ENCODE measurements at places on chromosomes 7 and 10.

GRCh38 chr7:18552316-18552916 is 56.9 kb downstream of the HDAC9 start:
- DNase-seq: no peak

DNA sequence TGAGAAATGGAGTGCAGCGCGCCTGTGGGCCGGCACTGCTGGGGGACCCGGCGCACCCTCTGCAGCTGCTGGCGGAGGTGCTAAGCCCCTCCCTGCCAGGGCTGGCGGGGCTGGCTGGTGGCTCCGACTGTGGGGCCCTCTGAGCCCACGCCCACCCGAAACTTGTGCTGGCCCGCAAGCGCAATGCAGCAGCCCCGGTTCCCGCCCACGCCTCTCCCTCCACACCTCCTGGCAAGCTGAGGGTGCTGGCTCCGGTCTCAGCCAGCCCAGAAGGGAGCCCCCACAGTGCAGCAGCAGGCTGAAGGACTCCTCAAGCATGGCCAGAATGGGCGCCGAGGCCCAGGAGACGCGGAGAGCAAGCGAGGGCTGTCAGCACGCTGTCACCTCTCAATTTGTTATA is 1063.0 kb upstream of the AUTS2 start:
- no peak for DNase-seq

DNA sequence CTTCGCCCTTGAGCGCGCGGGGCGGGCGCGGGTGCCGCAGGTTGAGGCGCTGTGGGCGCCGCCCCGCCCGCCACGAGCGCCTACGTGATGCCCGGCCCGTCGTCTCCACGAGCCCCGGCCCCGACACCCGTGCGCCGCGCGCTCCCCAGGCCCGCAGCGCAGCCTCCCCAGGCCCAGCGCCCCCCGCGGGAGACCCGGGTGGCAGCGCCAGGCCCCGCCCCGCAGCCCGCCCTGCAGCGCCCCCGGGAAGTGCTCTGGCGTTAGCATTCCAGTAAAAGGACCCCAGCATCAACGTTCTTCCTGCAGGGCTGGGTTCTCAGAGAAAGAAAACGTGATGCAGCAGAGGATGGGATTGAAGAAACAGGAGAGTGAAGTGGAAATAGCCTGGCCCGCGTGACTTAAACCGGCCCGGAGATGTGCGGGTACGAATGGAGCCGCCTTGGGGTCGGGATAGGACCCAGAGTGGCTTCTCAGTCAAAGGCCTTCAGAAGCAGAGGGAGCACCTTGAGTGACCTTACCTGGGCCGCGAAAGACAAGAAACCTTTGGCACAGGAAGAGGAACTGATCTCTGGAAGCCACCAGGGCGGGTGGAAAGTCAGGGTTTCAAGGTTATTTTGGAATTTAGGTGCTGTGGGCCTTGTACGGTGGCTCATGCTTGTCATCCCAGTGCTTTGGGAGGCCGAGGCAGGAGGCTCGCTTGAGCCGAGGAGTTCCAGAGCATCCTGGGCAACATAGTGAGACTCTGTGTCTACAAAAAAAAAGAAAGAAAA is 1.8 kb downstream of the PFKP start:
- no peak for DNase-seq

- no peak for DNase-seq
Measured at GRCh38 chr10:79066411-79067240, 2.1 kb upstream of the ZMIZ1 start.

DNA sequence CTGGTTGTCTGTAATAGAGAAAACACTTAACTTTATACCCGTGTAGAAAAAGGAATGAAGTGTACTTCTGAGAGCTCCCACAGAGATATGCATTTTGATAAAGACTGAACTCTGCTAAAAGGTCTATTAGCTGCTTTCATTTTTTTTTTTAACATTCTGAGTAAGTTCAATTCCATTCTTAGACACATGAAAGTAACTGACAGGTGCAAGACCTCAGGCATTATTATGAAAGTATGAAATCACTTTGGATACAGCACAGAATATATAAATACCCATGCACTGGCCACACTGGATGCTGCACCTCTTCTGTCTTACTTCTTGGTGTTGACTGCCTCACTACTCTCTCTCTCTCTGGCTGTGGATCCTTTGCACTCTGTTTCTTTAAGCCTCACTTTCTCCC is 46.2 kb downstream of the VWDE start:
- DNase-seq: no peak

- DNase-seq: no peak
Measured at GRCh38 chr10:75793848-75794247, 362.4 kb downstream of the LRMDA start.

DNA sequence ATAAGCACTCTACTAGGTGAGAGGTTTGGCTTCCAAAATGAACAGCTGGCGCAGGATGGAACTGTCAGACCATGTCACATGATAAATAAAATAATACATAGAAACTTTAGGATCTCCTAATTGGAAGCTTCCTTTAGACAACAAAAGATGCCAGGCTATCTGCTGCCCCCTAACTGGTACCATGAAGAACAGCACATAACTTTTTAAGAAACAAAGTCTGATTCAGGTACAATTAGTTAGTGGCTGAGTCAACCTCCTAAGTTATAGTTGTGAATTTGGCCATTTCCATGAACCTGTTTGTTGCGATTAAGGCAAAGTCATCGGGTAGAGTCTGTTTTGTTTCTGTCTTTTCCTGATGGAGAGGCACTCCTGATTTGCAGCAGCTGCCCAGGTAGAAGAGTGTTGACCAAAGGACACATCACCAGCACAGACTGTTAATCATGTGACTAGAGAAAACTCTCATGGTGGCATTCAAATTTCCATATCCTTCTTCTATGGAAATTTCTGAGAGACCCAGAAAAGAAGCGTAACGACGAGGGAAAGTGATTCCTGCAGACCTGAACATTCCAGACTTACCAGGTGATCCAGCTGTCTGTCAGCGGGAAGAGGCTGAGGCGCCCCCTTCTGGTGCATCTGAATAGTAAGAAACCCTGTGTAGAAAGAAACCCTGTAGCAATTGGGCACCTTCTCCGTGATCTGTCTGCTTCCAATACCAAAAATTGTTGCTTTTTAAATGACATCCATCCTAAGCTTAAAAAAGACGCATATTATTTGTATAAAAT is 8.6 kb upstream of the INHBA start:
- no peak for DNase-seq

DNA sequence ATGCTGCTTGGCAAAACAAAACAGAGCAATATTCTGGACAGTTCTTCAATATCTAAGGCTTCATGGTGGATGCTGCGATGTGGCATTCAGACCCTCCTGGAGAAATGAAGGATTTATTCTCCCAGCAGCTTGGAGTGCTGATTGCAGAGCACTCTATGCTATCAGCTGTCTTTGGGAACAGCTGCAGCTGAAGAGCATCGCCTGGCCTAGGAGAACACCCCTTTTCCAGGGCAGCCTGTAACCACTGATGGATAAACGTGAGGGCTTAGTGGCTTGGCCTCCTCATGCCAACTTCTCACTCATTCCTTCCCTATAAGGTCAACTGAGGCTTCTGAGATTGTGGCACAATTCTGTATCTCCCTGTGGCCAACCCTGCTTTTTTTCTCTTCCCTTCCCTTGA is 638.1 kb upstream of the CNTNAP2 start:
- no peak for DNase-seq

GRCh38 chr10:44384601-44385025 is 284 bp downstream of the CXCL12 start:
- no peak for DNase-seq

DNA sequence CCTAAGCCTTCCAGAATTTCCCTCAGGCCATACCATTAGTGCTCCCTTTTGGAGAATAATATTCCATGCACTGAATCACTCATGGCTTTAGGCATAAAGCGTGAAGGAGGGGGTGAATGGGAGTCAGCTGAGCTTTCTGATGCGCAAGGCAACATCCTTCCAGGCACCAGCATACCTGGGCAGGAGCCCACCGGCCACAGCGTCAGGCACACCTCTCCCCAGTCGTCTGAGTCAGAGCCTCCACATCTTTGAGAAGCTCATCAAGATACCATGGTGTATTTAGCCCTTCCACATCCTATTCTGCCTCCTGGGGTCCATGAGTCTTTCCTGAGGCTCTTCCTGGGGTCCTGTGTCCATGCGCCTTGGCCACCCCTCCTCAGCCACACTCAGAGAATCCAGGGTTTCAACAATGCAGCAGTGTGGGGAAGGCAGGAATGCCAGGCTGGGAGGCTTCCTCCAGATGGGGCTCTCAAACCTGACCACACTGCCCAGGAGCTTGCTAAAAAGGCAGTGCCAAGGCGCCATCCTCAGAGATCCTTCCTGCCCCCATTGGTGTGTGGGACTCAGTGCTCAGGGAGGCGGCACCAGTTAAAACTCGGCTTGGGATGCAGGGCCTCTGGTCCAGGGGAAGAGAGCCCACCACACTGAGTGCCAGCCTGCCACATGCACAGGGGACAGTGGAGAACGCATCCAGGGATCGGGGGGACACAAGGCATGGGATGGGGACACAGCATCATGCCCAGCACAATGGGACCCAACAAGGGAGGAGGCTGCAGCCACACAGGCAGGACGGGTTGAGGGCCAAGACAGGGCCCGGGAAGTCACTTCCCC is 31.6 kb downstream of the RASGEF1A start:
- DNase-seq: no peak

- DNase-seq: no peak
Measured at GRCh38 chr10:11179516-11180105, 161.9 kb downstream of the CELF2 start.

GRCh38 chr10:82914655-82915136 is 1039.7 kb downstream of the NRG3 start:
- DNase-seq: no peak

DNA sequence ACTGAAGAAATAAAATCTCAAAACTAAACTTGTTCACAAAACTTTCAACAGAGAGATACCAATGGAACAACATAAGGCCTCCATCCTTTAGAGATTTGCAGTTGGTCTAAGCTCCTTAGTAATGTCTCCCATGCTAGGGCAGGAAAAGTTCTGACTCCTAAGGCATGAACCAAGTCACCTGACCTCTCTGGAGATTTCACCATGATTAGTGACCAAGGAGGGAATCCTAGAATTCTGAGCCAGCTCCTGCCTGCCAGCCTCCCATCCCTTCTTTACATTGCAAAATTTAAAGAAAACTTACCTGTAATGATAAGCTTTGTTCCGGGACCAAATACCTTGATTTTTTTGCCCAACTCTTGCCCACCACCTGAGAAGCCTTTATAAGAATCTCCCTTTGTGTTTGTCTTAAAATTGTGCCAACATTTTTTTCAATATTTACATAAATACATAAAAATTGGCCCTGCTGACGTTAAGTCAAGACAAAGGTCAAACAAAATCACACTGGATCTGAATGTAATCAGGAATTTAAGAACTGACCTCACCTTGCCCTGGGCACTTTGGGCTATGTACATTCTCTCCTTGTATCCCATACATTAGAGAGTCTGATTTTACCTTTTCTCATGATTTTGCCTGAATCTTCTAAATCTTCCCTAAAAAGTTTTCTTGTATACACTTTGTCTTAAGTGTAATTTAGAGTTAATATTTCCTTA is at the start of gene TARP:
TARP (minus strand) TSS at position 351 of the 710 bp plus-strand sequence.
- no peak for DNase-seq

DNA sequence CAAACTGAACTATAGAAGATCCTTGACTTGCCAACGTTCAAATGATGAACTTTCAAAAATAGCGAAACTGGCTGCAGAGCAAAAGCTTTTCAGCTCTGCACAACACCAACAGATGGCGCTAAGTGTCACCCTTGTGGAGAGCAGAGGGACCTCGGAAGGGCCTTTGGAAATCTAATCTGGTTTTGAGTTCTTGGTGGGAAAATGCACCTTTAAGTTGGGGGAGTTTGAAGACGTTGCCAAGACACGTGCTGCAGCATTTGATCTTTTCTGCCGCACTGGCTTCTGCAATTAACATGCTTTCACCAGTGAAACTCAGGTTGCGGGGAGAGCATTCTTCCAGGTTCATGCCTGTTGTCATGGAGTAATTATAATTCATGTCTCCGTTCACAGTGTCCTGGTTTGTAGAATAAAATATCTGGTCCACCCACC is 26.3 kb upstream of the WDR11 start:
- DNase-seq: no peak

- DNase-seq: no peak
Measured at GRCh38 chr7:157476654-157477549, 140.1 kb downstream of the DNAJB6 start.

GRCh38 chr10:49760789-49761188 is 1.3 kb downstream of the OGDHL start:
- no peak for DNase-seq

DNA sequence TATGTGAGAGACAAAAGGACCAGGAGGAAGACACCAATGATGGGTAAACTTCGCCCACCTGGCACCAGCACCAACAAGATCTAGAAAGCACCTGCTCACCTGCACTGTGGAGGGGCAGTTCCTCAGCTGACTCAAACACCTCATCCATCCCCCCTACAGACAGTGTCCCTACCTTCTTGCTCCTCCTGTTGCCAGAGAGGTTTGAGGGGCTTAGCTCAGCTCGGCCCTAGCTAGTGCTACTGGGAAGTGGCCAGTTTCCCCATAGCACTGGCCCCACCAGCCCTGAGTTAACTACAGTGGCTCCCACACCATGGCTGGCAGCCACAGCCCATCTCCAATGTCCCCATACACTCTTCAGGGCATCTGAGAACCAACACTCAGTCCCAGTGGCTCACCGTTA is 70.8 kb downstream of the GRID1 start:
- no peak for DNase-seq

DNA sequence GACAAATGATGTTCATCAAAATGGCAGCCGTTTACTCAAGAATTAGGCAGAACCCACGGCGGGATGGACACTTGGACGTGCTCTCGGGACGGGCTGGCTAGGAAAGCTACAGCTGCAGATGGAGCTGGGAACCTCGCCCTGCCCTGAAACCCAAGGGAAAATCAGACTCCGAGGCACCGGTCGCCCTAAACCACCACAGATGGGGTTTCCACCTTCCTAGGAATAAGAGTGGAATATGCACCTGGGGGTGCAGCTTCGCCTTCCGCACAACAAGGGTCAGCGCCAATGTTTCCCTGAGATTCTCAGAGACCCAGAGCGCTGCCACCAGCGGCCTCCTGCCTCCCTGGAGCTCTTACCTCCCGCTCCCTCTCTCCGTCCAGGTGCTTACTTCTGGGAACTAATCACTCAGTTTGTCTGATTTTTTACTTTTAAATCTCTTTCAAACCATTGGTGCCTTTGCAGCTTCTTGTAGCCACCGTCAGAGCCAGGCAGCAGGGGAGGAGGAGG is 122.7 kb downstream of the DYNC2I1 start:
- no peak for DNase-seq

DNA sequence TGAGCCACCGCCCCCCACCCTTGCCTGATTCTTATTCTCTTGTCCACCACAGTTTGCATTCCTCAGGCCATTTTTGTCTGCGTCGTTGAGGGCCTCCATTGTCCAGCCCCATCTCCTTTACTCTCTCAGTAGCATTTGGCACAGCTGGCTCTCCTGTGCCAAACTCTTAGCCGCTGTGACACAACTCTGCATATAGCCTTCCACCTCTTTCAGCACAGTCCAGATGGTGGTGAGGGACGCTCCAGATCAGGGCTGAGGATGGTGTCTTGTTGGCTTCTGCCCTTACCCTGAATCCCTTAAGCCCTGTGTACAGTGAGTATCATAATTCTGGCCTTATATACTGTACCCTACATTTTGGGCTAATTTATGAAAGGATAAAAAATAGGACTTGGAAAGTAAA is 45.6 kb downstream of the BMPR1A start:
- DNase-seq: no peak
